ENCODE measurements at places on chromosomes 13 and 19. TPM values are rescaled to one million over a fixed set of nuclear protein-coding genes. Genes with fewer than 3 reads are reported as not detected.

Gene PSG5
- 0.35 TPM for total RNA-seq

Gene TTC9B
- total RNA-seq, result 0.25 TPM

Gene GIPR
- total RNA-seq, result 3.5 TPM

Gene OPA3
- 11.8 TPM for total RNA-seq

Gene ALKBH7
- 38.7 TPM for total RNA-seq

Data from A549 treated with Mapracorat at 1 μM for 4 hours (cell line).